ENCODE measurements at places on chromosomes 16 and 17.

DNA sequence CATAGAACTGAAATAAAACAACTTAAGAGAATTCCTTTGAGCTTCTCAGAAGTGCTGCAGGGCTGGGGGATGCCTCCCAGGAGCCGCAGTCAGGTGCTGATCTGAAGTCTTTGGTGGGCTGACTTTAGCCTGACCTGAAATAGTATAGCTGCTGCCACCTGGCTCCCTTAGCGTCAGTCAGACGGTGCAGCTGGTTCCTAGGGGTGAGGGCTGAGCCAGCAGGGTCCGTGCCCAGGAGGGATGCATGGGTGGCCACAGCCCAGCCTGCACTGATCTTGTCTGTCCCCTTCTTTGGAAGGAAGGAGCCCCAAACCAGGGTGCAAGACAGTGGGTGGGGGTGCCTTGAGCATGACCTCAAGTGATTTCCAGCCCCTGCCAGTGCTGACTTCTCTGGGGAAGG lies 11.5 kb downstream of the MAPT start:
- DNase-seq: no peak

DNA sequence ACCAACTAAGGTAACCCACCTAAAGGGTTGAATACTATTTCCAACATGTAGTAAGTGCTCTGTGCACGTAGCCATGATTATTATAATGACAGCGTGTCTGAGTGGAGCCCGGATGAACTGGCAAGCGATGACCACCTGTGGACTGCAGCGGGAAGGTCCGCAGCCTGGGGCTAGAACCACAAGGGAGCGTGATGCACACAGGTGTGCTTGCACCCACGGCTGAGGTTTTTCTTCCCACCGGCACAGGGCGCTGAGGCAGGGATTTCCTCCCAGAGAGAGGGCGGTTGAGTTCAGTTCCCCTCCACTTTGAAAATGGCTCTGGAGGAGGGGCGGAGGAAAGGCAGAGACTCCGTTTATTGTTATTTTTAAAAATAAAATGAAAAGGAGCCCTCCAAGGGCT lies 221.7 kb upstream of the HSBP1 start:
- no peak for DNase-seq

- no peak for DNase-seq
These were observed 452.4 kb upstream of the RBFOX1 start for GRCh38 chr16:6880263-6880662.

GRCh38 chr16:73420244-73420643 lies 372.3 kb upstream of the ZFHX3 start:
- DNase-seq: no peak

DNA sequence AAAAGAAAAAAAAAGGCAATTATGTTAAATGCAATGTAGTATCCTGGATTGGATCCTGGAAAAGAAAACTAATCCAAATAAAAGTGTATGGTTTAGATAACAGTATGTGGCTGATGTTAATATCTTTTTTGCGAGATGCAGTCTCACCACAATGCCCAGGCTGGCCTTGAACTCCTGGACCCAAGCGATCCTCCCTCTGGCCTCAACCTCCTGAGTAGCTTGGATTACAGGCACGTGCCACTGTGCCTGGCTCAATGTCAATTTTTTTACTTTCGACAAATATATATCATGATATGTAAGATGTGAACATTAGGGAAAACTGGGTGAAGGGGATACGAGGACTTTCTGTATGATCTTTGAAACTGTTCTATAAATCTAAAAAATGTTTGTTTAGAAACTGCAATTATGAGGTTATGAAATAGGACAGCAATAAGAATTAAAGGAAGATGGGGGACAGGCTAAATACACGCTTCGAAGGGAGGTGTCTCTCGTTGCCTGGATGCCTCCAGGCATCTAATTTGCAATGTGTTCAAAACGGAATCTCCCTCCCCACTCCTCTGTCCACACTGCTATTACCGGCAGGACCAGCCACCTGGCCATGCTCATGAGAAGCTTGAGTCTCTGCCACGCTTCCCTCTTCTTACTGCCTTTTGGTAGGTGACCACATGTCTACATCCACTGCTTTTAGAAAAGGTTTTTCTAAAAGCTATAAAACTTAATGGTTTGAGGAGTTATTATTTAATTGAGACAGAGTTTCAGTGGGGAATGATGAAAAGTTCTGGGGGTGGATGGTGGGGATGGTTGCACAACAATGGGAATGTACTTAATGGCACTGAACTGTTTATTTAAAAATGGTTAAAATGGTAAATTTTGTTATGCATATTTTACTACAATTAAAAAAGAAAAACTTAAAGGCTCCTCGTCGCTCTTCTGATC lies 15.2 kb downstream of the UBE2O start:
- DNase-seq: no peak

DNA sequence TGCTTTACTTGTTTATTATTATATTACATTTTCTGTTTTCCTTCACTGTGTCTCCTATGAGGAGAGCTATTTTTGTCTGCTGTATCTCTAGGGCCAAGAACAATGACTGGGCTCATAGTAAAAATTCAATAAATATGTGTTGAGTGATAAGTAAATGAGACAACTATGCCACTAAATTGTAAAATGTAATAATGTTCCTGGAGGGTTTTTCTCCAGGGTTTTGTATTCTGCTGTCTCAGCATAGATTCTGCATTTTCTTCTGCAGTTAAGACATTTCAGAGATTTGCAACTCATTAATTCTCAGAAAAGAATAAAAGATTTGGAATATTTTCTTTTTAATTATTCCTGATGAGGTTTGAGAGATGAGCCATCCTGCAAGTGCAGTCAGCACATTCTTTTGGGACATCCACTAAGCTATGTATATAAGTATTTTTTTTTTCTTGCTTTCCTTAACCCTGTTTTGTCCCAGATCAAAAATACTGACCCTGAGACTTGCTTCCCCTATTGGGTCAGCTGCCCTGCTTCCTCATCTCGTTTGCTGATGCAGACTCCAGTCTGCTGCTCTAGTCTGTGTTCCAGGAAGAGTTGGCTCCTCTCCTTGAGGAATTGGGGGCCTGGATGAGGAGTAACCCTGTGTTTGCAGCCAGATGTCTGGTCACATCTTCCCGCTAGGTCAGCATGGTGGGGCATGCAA lies 122.9 kb downstream of the ABCA8 start:
- no peak for DNase-seq

- no peak for DNase-seq
These were observed 681 bp downstream of the TMEM102 start for GRCh38 chr17:7435676-7436555.

DNA sequence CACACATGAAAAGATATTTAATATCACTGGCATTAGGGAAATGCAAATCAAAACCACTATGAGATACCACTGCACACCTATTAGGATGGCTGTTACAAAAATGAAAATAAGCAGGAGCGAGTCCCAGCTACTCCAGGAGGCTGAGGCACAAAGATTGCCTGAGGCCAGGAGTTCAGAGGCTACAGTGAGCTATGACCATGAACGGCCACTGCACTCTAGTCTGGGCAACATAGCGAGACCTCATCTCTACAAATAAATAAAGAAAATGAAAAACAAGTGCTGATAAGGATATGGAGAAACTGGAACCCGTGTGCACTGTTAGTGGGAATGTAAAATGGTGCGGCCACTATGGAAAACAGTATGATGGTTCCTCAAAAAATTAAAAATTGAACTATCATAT lies 23.6 kb downstream of the KIFC3 start:
- DNase-seq: no peak

GRCh38 chr17:32102646-32103186 lies 39.6 kb upstream of the RHOT1 start:
- no peak for DNase-seq

DNA sequence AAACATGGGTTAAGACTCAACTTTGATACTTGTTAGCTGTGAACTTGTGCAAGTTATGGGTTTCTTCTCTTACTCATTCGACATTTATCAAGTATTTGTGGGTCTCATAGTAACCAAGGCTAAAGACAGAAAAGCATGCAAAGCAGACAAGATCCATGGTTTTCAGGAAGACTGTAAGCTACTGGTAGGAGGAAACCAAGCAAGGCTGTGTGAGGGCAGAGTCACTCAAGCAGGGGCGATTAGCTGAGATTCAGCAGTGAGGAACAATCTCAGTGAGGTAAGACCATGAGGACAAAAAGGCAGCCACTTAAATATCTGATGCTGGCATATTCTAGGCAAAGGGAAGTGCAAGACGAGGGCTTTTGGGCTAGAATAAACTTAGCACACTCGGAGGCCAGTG lies 29.5 kb downstream of the MBTD1 start:
- no peak for DNase-seq

GRCh38 chr16:83660282-83660681 lies 147.5 kb upstream of the HSBP1 start:
- DNase-seq: no peak

DNA sequence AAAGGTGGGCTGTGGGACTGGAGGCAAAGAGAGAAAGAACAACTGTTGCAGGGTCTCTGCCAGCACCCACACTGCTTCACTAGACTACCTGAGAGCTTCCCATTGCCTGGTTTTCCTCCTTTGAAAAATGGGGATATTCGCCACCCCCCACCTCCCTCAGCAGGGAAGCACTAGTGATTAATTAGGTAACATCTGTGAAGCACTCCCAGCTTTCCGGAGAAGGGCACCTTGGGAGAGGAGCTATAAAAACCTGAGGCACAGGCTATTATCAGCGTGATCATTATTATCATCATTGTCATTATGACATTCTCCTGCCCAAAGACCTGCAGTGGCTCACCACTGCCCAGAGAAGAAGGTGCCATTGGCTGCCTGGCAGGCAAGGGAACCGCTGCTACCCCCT lies 83.5 kb downstream of the XYLT1 start:
- DNase-seq: no peak

- DNase-seq: no peak
These were observed 43.1 kb downstream of the NTN1 start for GRCh38 chr17:9064311-9064834.

All from left kidney (tissue), 8 donors.